ENCODE measurements at places on chromosomes 1 and 21.

GRCh38 chr1:18564676-18565075 lies 66.0 kb upstream of the PAX7 start:
- DNase-seq, result no peak

DNA sequence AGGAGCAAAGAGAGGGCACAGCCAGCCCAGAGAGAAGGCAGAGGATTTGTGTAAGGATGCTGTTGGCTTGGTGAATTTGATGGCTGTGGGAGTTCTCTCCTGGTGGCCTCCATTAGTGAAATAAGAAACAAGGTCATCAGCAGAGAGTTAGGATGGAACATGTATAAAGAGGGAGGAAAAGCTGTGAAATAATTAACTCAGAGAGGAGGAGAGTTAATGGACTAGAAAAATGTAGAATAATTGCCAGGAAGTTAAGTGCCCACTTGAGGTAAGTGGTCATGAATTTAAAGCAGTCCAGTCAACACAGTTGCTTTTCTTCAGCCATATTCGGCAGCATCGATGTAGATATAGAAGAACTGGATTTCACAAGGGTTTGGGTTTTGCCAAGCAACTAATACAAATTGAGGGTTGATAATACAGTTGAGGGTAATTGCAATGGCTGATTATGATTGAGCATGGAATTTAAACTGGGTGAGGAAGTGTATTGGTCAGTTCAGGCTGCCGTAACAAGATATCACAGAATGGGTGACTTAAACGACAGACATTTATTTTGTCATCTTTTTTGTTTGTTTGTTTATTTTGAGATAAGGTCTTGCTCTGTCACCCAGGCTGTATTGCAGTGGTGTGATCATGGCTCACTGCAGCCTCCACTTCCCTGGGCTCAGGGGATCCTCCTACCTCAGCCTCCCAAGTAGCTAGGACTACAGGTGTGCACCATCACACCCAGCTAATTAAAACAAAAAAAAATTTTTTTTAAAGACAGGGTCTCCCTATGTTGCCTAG lies 31.7 kb upstream of the KLF17 start:
- DNase-seq, result no peak

- no peak for DNase-seq
These were observed 92.3 kb downstream of the PDE9A start for GRCh38 chr21:42745511-42746239.

- DNase-seq, result no peak
These were observed 43.8 kb upstream of the PRRX1 start for GRCh38 chr1:170620164-170620563.

DNA sequence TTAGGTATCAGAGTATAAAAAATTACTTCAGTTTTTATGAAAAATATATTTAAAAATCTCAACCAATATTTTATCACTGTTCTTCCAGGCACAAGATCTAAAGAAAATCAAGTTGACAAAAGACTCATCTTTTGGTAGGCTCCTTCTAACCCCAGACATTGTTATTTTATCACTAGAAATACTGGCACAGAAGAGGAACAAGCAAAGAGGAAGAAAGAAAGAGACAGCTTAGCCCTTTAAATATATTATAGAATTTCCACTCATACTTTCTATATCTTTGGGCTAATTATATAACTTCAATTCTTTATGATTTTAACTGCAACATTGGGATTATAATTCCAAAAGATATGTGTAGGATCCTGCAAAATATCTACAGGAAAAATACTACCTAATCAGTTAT lies 32.4 kb downstream of the SPTA1 start:
- no peak for DNase-seq

GRCh38 chr1:185774394-185774793 lies 40.2 kb downstream of the HMCN1 start:
- DNase-seq, result no peak

DNA sequence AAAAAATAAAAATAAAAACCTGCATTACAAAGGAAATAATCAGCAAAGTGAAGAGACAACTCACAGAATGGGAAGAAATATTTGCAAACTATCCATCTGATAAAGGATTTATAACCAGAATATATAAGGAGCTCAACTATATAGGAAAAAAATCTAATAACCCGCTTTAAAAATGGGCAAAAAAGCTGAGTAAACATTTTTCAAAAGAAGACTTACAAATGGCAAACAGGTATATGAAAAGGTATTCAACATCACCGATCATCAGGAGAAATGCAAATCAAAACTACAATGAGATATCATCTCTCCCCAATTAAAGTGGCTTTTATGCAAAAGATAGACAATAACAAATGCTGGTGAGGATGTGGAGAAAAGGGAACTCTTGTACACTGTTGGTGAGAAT lies 3.8 kb upstream of the GNG5 start:
- no peak for DNase-seq

DNA sequence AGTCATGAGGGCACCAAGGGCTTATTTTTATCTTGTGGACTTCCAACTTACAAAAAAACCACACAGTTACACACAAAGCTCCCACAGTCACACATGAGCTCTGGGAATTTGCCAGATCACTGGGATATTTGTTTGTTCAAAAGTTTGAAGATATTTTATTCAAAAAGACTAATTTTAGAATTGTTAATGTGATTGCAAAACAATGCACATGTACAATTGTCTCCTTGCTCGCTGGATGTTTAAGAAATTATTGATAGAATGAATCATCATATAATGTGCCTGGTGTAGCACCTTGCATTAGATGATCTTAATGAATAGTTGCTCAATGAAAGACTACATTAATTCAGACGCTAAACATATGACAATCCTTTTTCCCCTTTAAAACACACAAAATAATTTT lies 570.3 kb downstream of the LMO4 start:
- no peak for DNase-seq

DNA sequence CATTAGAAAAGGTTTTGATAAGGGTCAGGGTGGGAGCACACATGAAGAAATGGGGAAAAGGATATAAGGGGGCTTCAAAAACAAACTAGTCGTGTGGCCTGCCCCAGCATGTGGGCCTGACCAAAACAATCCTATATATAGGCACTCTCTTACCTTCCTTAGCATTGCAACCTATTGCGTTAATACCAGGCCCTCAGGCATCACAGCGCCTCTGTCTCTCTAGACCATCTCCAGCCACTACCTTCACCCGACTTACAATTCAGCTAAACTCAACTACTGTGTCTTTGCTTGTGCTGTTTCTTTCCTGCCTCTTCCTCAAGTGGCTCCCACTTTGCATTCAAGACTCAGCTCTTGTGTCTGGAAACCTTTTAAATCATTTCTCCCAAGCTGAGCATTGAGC lies 47.0 kb upstream of the GJA5 start:
- no peak for DNase-seq

DNA sequence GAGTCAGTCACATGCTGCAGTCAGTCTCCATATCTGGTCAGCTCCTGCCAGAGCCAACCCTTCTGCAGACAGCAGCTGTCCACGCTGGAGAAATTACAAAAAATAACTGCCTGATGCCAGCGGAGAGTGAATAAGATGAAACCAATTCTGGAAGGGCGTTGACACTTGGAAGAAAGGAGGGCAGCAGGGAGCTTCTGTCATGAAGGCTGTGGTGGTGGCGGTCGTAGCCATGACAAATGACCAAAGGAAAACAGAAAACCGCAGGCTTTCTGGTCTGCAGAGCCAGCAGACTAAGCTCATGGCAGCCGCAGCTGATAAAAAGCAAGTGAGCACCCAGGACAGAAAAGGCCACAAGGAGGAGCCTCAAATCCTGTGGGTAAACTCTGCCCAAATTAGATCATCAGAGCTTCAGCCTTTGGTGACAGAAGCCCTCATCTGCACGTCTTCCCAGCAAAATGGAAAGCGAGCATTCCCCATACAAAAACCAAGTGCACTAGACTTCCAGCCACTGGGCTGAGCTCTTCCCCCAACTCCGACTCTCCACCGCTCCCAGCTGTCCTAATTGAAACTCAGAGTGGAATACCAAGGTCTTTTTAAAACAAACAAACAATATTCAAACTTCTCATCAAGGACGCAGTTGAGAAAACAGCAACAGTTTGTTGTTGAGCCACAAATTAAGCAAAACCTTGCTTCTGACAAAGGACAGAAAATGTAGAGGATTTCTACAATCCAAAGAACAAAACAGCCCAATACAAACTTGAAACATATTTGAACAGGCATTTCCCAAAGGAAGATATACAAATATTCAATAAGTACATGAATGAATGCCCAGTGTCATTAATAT lies 28.7 kb downstream of the RSPH1 start:
- no peak for DNase-seq

DNA sequence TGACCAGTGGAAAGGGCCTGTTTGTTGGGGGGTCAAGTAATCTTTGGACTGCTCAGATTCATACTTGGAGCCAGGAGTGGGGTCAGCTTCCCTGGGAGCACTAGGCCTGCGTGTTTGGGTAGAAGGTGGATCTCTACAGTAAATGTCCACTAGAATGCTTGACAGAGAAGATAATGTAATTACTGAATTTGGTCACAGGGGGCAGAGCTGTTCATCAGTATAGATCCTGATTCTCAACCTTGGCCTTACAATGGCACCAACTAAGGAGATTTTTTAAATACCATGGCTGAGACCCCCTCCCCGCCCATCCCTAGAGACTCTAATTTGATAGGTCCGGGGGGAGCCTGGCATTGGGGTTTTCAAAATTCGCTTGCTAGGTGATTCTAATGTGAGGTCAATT lies 217.5 kb upstream of the PLXNA2 start:
- no peak for DNase-seq

- DNase-seq, result no peak
These were observed 18.4 kb downstream of the CCT8 start for GRCh38 chr21:29055080-29055479.

- DNase-seq, result no peak
These were observed 60.4 kb upstream of the NEK7 start for GRCh38 chr1:198096390-198096789.

DNA sequence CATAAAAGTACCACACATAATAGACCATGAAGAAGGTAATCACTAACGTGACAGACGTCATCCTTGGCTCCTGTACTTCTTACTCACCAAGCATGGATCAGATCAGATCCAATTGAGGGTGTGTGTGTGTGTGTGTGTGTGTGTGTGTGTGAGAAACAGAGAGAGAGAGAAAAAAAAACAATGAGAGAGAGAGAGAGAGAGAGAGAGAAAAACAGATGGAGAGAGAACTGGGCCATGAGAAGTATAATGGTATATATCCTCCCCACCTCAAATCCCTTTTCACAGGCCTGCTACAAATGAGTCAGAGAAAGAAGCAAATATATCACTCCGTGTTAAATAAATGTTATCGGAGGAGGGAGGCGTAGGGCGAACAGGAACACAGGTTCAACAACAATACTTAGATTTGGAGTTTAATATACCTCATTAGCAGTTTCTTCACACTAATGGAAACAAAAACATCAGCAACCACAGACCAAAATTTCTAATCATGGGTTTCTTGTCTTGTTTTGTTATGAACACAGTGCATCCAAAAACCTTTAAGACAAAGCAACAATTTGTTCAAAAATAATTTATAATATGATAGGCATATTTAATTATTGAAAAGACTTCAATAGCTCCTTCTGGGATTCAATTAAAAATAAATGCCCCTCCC lies 45.3 kb downstream of the TIAM1 start:
- no peak for DNase-seq

DNA sequence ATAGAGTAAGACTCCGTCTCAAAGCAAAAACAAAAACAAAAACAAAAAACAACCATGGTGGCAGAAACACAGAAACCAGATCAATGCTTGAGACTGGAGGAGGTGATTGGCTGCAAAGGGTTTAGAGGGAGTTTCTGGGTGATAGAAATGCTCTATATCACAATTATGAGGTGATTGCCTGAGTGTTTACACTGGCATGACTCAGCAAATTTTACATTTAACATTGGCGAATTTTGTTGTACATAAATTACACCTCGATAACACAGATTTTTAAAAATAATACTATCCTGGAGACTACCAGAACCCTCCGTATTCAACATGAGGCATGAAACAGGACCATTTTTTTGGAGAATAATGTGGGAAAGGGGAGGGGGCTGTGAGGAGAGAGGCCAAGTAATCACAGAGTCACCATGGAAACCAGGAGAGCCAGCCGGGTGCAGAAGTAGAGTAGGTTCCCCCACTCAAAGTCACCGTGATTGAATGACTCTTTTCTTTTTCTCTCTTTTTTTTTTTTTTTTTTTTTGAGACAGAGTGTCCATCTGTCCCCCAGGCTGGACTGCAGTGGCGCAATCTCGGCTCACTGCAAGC lies 24.3 kb downstream of the HEYL start:
- DNase-seq, result no peak

- DNase-seq, result no peak
These were observed 17.5 kb upstream of the CLDN8 start for GRCh38 chr21:30233228-30234020.

DNA sequence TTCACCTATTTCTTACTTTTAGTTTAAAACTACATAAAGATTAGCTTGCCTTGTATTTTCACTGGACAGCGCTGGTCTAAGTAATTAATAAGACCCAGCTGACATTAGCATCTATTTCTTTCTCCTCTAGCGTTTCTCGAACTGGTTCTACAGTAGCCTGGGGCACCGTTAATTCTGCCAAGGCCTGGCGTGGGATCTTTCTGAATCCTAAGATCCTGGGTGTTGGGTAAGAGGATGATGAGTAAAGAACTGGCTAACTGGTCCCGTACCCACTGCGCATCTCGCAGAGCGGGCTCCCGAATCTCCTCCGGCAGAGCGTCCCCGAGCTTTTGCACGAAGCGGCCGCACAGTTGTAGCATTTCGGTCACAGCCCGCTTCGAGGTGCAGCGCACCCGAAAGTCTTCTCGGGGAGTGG lies 309 bp downstream of the NSL1 start:
- DNase-seq, result no peak

DNA sequence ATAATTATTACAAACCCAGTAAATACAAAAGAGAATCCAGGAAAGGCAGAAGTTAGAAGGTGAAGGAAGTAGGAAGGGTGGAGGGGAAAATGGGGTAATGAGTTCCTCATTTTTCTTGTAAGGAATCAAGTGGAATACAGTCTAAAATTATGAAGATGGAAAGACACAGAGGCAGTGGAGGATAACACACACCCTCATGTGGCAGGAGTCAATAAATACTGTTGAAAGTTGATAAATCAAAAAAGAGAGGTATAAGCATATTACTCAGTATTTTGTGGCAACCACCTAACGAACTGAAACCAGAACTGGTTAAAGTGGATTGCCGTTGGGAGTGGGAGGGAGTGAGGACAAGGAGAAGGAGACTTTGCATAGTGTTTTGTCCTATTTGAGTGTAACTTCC lies 78.6 kb upstream of the SLC44A3 start:
- DNase-seq, result no peak

DNA sequence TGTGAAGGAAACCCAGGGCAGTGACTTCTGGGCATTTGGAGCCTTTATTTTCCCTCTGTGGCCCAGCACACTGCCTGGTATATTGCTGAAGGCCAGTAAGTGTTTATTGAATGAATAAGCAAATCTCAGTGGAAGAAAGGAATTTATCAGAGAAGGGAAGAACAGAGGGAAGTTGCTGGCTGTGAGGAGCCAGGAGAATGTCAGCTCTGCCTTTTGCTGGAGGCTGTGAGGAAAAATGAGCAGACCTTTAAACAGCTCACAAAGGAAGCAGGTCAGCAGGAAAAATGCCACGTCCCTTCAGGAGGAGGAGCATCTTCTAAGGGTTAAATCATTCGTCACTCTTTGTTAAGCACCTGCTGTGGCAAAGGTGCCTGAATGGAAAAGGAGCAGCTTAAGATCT lies 75.9 kb downstream of the GIPC2 start:
- DNase-seq, result no peak
